ENCODE measurements at places on chromosomes 12 and 14.

DNA sequence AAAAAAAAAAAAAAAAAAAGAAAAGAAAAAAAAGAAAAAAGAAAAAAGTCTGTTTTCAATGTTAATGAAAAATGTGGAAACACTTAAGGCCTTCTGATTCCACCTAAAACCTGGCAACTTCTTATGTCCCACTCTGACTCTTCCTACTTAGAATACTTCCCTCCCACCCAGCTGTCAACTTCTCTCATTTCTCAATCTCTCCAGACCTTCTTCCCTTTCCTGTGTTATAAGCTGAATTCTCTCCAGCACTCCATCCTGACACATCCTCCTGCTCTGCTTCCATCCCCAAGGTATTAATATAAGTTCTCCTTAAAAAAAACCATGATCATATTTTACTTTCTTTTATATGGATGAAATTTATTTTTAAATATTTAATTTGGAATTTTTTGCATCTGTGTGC is 20.3 kb upstream of the TMTC1 start:
- DNase-seq = no peak

DNA sequence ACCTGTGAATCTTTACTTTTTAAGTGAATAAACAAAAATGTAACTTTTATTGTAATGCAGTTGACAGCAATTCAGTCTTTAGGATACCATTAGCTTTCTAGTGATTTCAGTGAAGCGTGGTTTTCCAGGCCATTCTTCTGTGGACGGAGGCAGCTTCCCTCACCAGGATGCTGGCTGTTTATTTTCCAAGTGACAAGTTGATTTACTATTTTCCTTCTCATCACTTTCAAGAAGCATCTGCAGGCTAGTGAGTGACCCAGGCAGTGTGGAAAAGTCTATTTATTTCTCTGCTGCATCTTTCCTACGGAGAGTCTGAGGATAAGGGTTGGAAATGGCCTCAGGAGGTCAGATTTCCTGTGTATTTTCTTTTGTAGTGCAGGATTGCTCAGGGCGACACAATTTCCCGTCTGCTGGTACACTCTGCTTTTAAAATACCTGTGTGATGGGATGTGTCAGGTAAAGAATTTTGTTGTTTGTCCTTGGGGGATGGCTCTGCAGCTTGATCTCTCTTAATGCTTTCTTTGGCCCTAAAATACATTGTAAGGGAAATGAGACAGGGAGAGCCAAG is 467.8 kb downstream of the NRXN3 start:
- DNase-seq = no peak

GRCh38 chr12:114774197-114774596 is 90.2 kb upstream of the TBX3 start:
- no peak for DNase-seq

GRCh38 chr14:23494223-23494622 is 24.7 kb downstream of the NGDN start:
- no peak for DNase-seq

GRCh38 chr14:68506021-68506644 is 286.7 kb downstream of the ZFP36L1 start:
- DNase-seq = no peak

DNA sequence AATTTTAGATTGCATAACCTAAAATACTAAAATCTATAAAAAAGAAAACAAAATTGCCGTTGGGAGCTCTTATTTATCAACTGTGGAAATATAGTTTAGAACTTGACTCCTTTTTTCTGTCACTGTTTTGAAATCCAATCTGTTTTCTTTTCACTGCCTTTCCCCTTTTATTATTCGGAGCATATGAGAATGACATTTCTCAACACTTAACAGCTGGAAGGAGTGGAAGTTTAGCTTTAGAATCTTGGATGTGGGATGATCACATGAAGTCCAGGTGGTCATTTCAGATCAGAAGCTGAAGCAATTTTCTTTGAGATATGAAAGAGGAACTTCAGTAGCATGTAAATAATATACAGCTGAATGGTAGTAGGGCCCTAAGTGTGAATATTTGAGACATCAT is 16.7 kb downstream of the TRHDE start:
- no peak for DNase-seq

DNA sequence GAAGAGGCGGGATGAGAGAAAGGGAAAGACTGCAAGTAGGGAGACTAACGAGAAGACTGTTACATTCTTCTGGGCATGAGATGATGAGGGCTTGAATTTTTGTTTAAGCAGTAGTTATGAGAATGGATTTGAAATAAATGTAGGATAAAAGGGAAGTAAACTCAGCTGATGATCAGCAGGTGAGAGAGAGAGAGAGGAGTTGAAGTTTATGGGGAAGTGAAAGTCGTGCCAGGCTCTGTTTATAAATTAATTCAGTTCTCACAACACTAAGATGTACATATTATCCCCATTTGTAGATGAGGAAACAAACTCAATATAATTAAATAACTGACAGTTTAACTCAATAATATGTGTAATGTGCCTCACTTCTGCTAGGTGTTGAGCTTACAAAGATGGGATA is 170.0 kb upstream of the RMST start:
- no peak for DNase-seq

- no peak for DNase-seq
These were observed 506.1 kb downstream of the RMST start for GRCh38 chr12:97968641-97969197.

DNA sequence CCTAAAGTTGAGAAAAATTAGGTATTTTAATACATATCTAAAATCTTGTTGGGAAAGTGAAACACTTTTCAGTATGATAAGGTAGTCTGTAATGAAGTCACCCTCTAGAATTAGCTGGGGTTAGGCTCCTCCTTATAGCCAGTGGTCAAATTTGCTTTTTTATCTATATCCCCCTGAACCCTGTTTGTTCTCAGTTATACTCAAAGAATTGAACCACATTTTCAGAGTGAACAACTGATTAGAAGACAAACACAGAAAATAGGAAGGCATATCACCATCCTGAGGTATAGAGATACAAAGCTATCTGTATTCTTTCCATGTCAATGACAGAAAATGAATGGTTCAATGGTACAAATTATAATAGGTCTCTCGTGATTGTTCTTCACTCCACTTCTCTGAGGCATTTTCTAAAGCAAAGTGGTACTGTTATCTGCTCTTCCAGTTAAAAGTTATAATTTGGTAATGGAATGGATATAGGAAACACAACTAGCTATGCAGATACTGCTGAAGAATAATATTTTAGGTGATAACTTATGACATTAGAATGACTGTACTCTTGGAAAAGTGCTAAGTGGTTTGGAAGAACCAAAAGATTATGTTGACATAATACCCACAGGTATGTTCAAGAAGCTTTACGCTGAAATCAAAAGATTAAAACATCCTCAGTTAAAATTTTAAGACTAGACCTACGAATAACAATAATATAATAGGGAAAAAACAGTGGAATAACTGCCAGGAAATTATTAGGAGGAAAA is 27.6 kb downstream of the WASHC3 start:
- no peak for DNase-seq

GRCh38 chr14:50364792-50365191 is 31.9 kb downstream of the CDKL1 start:
- no peak for DNase-seq

Measured in stimulated activated naive CD4-positive, alpha-beta T cell treated with Interleukin-2 at 50 U/mL for 16 hours (primary cell).